ENCODE measurements at places on chromosomes 3 and 15. TPM values are rescaled to one million over a fixed set of nuclear protein-coding genes. Genes with fewer than 3 reads are reported as not detected.

Gene SGO1
- 6.7 TPM for total RNA-seq

DNA sequence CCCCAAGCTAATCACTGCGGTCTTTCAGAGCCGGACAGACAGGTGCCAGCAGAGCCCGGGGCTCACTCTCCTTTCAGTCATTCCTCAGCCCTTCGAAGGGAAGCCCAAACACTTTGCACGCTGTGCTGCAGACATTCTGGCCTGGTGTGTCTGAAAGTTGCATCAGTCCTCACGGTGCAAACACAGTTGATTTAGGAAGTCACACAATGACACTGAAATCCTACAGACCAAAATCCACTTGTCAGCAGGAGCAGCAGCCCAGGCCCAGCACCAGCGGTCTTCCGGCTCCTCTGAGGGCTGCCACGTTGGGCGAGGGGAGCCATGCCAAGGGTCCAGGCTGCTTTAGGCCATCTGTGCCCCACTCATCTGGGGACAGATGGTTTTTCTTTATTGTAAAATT, 61.6 kb downstream of the RGMA start:
- H3K27ac ChIP-seq, result no peak overlapping the region
- H3K27me3 ChIP-seq, result no peaks in the 10 kb centered on the region
- DNase-seq, result no peak
- no peak overlapping the region for H3K4me3 ChIP-seq

- H3K4me3 ChIP-seq, result no peak overlapping the region
- no peak for DNase-seq
- peaks cover 40% of the 10 kb centered on the region for H3K36me3 ChIP-seq
- no peaks in the 10 kb centered on the region for H3K4me1 ChIP-seq
- no peak overlapping the region for H3K27ac ChIP-seq
- H3K27me3 ChIP-seq, result no peaks in the 10 kb centered on the region
Measured at GRCh38 chr3:168025076-168025475, 70.6 kb downstream of the GOLIM4 start.

- H3K36me3 ChIP-seq, result no peaks in the 10 kb centered on the region
- no peaks in the 10 kb centered on the region for H3K4me1 ChIP-seq
- peaks cover 2% of the 10 kb centered on the region for H3K27me3 ChIP-seq
- H3K27ac ChIP-seq, result no peak overlapping the region
- DNase-seq, result no peak
Measured at GRCh38 chr3:40873934-40874699, 325.2 kb upstream of the CTNNB1 start.

Gene ABCC5
- 31.7 TPM for total RNA-seq

Data from B cell (primary cell).